Stomach (tissue), 19 donors: ENCODE measurements at places on chromosomes 4 and X. TPM values are rescaled to one million over a fixed set of nuclear protein-coding genes. Genes with fewer than 3 reads are reported as not detected.

F8A2 gene
- not detected for polyA plus RNA-seq

SPOCK3 gene
- 0.33 TPM for polyA plus RNA-seq

GPRASP1 gene
- 1.4 TPM for polyA plus RNA-seq

CLDN34 gene
- polyA plus RNA-seq = 0.18 TPM

XAGE1A gene
- not detected for polyA plus RNA-seq

APELA gene
- not detected for polyA plus RNA-seq

KCNE5 gene
- not detected for polyA plus RNA-seq

BMP3 gene
- 0.25 TPM for polyA plus RNA-seq

SPINK2 gene
- not detected for polyA plus RNA-seq

CAPN6 gene
- polyA plus RNA-seq = 2.5 TPM

RBMXL3 gene
- polyA plus RNA-seq = not detected

SPP1 gene
- 4.3 TPM for polyA plus RNA-seq

H2BW2 gene
- polyA plus RNA-seq = not detected

GLRA3 gene
- 0.06 TPM for polyA plus RNA-seq

MGAT4D gene
- not detected for polyA plus RNA-seq

PAGE4 gene
- not detected for polyA plus RNA-seq

TMEM31 gene
- not detected for polyA plus RNA-seq

ITGB1BP2 gene
- 1.3 TPM for polyA plus RNA-seq

PPEF1 gene
- 0.08 TPM for polyA plus RNA-seq

FATE1 gene
- polyA plus RNA-seq = not detected

NPNT gene
- polyA plus RNA-seq = 4.7 TPM

ERVMER34-1 gene
- 0.62 TPM for polyA plus RNA-seq

RTL3 gene
- 0.05 TPM for polyA plus RNA-seq

SLC26A1 gene
- polyA plus RNA-seq = 8.9 TPM

AP1AR gene
- polyA plus RNA-seq = 9.5 TPM

MSX1 gene
- polyA plus RNA-seq = 1.1 TPM

MAGEA8 gene
- not detected for polyA plus RNA-seq
